ENCODE measurements at places on chromosomes 2 and 18.

DNA sequence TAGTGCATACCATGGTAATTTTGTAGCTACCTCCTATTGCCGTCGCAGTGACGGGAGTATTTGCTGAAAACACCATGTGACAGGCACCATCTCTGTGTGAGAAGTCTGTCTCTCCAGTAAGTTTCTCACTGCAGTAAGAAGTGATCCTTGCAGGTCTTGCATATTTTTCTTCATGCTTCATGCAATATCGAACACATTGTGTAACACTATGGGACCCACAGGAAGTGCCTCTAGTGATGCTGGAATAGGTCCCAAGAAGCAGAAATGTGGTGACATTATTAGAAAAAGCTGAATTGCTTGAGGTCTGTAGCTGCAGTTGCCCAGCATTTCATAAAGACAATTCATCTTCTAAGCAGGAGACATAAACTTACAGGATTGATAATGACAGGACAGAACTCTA lies 167.6 kb downstream of the DCDC2C start:
- no peak for DNase-seq

DNA sequence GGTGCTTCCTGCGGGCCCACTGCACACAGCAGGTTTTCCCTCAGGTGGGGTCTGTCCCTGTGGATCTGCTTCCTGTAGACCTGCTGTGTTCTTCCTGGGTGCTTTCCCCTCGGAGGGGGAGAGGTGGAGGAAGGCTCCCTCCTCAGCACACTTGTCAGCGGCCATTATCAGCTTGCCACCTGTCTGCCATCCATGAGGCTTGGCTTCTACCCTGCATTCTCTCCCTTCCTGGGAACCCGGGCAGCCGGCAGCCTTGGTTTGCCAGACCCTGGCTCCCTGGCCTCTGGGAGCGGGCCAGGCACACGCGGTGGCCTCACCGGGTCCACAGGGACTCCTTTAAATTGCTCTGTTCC lies 58.5 kb downstream of the INPP5D start:
- no peak for DNase-seq

DNA sequence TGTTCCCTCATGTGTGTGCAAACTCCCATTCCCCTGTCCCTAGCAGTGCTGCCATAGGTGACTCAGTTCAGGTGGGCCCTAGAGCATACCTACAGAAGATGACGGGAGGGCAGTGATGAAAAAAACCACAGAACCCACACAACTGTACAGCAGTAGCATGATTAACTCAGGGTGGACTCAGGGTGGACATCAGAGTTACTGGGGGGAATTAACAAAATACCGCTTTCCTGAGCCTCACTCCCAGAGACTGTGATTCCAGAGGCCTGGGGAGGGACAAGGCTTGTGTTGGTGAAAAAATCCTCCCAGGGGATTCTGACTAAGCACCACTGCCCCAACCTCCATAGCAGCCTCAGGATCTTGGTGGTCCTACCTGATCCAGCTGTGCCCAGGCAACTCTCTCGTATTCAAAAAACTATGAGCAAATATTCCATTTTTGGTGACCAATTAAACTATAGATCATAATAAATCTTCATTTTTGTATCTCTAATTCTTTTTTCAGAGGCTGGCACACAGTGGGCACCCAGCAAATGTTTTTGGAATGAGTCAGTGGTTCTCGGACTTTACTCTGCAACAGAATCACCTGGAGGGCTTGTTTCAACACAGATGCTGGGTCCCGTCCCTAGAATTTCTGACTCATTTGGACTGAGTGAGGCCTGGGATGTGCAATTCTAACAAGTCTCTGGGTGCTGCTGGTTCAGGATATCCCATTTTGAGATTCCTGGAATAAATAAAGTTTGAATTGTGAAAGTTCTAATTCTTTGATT lies 84.1 kb upstream of the NABP1 start:
- DNase-seq = no peak

- DNase-seq = no peak
Measured at GRCh38 chr18:6553234-6553900, 138.7 kb upstream of the L3MBTL4 start.

GRCh38 chr18:9961041-9961440 lies 47.2 kb downstream of the VAPA start:
- DNase-seq = no peak

- no peak for DNase-seq
Measured at GRCh38 chr2:134019871-134020270, 234.0 kb upstream of the MGAT5 start.

- no peak for DNase-seq
Measured at GRCh38 chr2:140975237-140975636, 1155.6 kb downstream of the LRP1B start.

DNA sequence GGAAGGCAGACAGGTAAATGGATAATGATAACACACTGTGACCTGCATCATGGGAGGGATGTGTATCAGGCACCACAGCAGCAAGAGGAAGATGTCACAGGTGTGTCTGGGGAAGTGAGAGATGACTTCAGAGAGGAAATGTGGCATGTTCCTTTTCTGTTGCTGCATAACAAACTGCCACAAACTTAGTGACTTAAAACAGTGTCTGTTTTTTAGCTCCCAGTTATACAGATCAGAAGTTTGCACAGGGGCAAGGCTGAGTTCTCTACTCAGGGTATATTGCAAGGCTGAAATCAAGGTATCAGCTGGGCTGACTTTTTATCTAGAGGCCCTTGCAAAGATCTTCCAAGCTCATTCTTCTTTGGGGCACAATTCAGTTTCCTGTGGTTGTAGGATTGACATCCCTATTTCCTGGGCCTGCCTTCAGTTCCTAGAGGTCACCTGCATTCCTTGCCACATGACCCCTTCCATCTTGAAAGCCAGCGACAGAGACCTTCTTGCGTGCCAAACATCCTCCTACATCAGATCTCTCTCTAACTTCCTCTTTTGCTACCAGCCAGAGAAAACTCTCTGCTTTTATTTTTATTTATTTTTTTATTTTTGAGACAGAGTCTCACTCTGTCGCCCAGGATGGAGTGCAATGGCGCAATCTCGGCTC lies 2.1 kb upstream of the MAP3K2 start:
- DNase-seq = no peak

- no peak for DNase-seq
Measured at GRCh38 chr2:154455866-154456265, 242.6 kb upstream of the KCNJ3 start.

GRCh38 chr2:45729753-45730512 lies 78.5 kb downstream of the PRKCE start:
- peak; percentile 38 for DNase-seq

Data from HEK293T (cell line).